Caco-2 (cell line): ENCODE measurements at places on chromosomes 4 and X.
A peak's percentile ranks its signal among the peaks of the same experiment; 100 is the strongest.

GRCh38 chr4:92646826-92647225, 343.1 kb downstream of the GRID2 start:
- no peak for DNase-seq

DNA sequence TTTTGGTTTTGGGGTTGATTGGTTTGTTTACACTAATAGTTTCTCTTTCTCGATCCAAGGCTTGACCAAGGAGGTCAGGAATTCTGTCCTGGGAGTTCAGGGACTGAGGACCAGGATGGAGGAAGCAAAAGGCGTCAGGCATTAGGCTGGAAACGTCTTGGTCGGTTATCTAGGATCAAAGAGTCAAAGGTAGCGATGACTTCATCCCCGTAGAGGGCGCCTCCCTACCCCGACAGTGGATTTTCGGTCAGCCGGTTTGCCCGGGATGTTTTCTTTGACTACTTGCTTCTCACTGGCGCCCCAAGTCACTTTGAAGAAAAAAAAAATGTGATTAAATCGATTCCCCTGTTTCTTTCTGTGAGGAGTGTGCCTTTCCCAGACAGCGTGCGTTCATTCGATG, 980 bp upstream of the FHDC1 start:
- DNase-seq, result peak; percentile 73

GRCh38 chrX:117713411-117713810, 403.2 kb downstream of the KLHL13 start:
- DNase-seq, result no peak

GRCh38 chr4:112845386-112845785, 204.1 kb upstream of the ANK2 start:
- no peak for DNase-seq

DNA sequence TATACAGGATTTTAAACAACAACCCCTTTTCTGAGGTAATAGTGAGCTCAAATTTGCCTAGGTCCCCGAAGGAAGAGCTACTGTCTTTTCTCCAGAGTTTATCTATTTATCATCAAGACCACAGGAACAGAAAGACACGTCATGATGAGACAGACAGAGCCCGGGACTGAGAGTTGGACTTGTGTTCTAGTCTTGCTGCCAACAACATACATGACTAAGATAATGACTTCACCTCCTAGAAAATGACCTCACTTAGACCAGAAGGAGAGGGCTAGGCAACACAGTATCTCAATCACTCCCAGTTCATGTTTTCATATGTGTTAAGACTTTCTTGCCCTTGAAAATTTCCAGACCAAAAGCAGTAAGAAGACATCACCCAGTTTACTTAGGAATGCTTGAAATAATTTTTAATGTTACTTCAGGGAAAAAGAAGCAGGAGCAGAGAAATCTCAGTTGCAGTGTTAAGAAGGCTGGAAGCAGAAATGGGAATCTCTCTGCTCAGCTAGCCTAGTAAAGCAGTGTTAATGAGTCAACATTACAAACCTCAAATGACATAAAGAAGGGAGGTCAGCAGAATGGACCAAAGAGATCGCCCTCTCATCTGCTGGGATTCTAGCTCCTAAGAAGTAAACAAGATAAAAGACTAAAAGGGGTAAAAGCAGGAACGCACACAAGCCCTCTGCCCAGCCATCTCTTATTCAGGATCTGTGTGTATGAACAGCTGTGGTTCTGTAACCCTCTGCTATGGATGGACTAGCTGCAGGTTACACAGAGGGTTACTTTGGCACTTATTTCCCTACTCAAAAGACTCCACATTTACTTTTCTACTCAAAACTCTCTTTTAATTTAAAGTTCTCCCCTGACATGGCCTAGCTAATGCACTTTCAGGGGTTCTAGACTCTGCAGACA, 24.8 kb downstream of the PDGFC start:
- DNase-seq, result no peak
